ENCODE measurements at places on chromosomes 3 and 15.
A peak's percentile ranks its signal among the peaks of the same experiment; 100 is the strongest.

GRCh38 chr3:128902426-128902825 is 23.0 kb downstream of the ACAD9 start:
- no peak for DNase-seq

DNA sequence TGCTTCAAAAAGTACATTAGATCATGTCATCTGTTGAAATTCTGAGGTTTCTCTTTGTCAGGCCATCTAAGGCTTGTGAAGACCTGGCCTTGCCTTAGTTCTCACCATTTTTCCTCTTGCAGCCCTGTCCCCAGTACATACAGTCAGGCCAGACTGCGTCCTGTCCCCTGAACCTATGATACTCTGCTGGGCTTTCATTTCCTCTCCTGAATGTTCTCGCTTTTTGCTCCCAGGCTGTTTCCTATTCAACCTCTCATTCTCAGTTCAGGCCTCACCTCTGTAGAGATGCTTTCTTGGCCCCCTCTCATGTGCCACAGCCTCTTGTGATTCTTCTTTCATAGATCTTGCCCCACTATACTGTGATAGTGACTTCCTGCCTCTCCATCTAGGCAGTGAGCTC is 648.8 kb upstream of the KCNMB2 start:
- no peak for DNase-seq

GRCh38 chr3:23751212-23751723 is 54.5 kb upstream of the UBE2E1 start:
- no peak for DNase-seq

- DNase-seq, result no peak
Measured at GRCh38 chr15:68706931-68707330, 113.8 kb downstream of the ANP32A start.

DNA sequence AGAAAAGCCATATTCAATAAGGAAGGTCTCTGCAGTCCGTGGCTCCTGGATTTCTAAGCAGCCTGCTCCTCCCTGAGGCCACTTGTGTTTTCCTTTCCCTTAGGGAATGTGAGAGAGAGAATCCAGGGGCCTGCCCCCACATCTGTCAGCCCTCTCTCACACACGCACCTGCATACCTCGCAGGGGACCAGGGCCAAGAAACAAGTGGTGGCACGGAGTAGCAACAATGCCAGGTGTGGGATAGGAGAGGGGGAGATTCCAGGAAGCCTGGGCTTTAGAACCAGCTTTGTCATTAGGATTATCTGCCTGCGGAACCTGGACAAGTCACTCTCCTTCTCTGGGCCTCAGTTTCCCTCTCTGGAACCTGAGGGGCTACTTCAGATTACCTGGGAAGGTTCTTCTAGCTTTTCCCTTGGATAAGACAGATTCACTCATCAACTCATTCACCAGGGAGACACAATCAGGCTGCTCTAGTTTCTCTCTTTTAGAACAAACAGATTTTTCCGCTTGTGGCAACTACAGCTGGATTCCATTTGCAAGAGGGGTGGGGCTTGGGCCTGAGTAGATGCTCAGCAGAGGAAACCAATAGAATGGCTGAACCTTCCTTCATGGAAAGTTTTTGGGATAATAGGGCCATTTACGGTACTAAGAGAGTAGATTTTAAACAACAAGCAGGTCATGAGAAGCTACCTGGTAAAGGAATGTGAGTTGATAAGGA is 19.5 kb downstream of the BCL6 start:
- DNase-seq, result no peak

GRCh38 chr3:76063811-76064210 is 278.5 kb upstream of the ZNF717 start:
- no peak for DNase-seq

GRCh38 chr3:145864336-145864735 is 296.6 kb downstream of the PLOD2 start:
- DNase-seq, result no peak

- DNase-seq, result no peak
Measured at GRCh38 chr3:143203142-143203541, 83.6 kb downstream of the CHST2 start.

DNA sequence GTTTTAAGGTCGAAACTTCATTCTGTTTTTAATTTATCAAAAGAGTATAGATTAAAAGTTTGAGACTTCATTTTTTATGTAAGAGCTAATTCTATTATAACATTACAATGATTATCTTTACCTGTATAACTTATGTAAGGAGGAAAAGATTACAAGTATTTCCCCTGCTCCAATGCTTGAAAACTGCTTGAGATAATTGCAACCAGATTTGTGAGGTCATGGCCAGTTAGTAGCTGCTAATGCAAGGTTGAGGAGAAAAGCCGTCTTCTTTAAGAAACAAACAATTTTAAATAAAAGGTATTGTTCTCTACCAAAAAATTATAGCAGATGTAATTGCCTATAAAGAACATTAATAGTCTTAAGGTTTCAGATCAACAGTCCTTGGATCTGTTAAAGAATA is 208.3 kb upstream of the UBE2E2 start:
- no peak for DNase-seq

DNA sequence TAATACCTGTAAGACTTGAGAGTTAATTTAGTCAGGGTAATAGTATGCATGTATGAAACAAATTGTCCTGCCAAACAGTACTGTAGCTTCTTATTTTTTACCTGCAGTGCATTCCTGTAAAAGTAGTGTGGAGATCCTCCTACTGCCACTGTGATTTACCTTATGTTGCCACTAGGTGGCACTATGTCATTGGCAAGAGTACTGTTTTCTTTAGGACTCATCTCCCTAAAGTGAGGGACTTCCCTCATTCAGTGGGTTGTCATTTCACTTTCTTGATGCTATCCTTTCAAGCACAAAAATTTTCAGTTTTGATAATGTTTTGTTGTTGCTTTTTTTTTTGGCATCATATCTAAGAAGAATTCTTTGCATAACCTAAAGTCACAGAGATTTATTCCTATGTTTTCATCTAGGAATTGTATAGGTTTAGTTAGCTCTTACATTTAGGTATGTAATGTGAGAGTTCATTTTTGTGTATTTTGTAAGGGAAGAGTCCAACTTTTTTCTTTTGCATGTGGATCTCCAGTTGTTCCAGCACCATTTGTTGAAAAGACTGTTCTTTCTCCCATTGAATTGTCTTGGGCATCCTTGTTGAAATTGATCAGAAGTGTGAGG is 105.7 kb downstream of the AKAP13 start:
- peak; percentile 13 for DNase-seq

- DNase-seq, result no peak
Measured at GRCh38 chr3:154779571-154779970, 300.5 kb upstream of the MME start.

- no peak for DNase-seq
Measured at GRCh38 chr3:178823150-178823549, 248.5 kb downstream of the ZMAT3 start.

DNA sequence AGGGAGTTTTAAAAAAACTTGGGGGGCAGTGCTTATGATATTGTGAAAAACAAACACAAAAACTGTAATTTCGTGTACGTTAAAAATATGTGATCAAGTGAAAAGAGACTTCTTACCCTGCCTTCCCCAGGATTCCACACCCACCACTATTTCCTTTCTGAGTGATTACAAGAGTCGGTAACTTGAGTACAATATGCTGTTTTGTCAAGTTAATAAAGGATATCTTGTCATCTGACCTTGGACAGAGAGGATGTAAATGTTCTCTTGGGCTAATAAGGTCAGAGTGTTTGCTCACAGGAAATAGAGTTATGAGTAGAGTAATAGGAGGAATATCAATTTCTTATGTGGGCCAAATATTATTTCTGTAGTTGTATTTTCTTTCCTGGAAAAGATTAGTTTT is 68.1 kb downstream of the NOX5 start:
- no peak for DNase-seq

GRCh38 chr3:14716591-14716990 is 41.6 kb downstream of the C3orf20 start:
- no peak for DNase-seq

GRCh38 chr15:34436126-34436955 is 1.3 kb downstream of the GOLGA8A start:
- DNase-seq, result no peak

DNA sequence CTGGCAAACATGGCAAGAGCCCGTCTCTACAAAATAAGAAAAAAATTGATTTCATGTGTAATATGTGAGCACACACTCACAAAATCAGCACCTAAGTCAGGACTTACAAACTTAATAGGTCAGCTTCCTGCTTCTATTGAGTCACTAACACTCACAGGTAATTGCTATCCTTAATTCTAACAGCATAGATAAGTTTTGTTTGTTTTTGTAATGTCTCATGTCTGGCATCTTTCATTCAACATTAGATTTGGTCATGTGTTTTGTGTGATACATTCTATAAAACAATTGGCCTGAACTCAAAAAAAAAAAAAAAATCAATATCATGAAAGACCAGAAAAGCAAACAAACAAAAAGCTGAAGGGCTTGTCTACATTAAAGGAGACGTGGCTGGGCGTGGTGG is 564.7 kb downstream of the AGBL1 start:
- DNase-seq, result no peak

DNA sequence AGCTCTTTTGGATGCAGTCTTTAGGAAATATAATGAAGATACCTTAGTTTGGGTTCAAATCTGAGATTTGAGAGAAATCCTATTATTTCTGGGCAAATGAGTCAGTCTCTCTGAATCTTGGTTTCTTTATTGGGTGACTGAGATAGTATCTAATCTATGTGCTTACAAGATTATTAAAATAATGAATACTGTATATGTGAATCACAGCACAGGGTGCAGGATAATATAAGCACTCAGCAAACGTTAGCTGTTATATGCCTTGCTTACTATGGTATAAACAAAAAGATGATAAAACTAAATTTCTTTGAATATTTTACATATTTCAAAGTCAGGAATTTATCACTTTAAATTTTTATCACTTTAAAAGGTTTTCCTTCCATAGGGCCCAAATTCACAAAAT is 29.6 kb downstream of the FGF7 start:
- DNase-seq, result no peak

DNA sequence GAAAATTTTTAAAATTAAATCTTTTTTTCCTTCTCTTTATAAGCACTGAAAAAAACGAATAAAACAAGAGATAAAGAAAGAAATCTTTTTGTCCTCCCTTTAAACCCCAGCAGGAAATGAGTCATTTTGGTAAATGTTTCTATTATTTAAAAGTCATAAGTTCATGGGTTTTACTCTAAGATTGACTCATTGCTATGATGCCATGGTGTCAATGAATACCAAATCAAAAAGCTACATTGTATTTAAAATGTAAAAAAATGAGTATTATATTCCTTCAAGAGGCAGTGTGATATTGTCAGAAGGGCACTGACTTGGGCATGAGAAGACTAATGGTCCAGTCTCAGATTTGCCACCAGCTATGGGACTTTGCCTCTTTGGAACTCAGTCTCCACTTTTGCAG is 303.4 kb upstream of the DNAJC19 start:
- no peak for DNase-seq

- no peak for DNase-seq
Measured at GRCh38 chr3:105351821-105352220, 14.9 kb upstream of the ALCAM start.

GRCh38 chr3:154614601-154615000 is 184.6 kb upstream of the GPR149 start:
- DNase-seq, result no peak

- DNase-seq, result no peak
Measured at GRCh38 chr3:187955587-187955952, 198.4 kb upstream of the LPP start.

GRCh38 chr15:88913017-88913849 is at the start of gene MFGE8:
Gene MFGE8, minus strand, starts transcription at chr15:88913379. Its CDS starts 60 bp downstream, at chr15:88913319.
- DNase-seq, result peak; percentile 63

- no peak for DNase-seq
Measured at GRCh38 chr3:194368918-194369317, 625 bp downstream of the LRRC15 start.

DNA sequence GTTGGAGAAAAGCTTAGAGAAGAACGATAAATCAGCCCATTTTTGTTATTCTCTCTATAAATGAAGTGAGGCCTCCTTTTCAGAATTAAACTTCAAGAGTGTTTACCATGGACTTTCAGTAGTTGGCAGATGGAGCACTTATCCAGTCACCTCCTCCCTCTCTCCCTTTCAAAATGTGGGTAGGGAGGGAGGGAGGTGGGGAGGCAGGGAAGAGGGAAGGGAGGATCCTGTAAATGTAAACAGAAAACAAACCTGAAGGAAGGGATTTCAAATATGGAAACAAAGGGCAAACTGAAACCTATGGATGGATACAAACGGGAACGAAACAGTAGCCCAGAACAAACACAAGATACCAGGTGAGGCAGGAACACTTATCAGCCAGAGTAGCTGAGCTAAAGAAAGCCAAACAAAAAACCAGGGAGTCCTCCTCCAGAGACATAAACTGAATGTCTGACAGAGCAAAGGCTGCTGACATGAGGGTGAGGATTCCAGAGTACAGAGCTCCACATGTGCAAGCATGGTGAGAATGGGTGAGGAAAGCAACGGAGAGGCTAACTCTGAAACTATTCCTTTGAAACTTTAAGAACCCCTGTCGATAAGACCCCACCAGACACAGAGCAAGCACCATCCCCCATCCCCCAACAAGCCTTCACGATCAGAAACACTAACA is 41.0 kb upstream of the GP5 start:
- no peak for DNase-seq

DNA sequence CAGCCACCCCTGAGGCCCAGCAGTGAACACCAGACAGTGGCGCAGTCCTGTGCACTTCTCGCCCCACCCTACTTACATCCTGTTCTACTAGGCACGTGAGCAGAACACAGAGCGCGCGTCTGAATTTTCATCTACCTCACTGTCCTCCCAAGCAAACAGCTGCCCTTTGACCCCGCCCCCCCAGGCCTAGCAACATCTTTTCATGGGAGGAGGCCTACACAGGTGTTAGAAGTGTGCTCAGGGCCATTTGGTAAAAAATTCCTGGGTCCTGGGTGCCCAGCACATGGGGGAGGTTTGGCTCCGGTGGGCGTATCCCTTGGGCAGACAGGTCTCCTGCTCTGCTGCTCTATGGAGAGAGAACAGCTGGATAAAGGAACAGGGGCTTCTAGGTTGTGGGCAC is 95.0 kb downstream of the MYLK start:
- no peak for DNase-seq

DNA sequence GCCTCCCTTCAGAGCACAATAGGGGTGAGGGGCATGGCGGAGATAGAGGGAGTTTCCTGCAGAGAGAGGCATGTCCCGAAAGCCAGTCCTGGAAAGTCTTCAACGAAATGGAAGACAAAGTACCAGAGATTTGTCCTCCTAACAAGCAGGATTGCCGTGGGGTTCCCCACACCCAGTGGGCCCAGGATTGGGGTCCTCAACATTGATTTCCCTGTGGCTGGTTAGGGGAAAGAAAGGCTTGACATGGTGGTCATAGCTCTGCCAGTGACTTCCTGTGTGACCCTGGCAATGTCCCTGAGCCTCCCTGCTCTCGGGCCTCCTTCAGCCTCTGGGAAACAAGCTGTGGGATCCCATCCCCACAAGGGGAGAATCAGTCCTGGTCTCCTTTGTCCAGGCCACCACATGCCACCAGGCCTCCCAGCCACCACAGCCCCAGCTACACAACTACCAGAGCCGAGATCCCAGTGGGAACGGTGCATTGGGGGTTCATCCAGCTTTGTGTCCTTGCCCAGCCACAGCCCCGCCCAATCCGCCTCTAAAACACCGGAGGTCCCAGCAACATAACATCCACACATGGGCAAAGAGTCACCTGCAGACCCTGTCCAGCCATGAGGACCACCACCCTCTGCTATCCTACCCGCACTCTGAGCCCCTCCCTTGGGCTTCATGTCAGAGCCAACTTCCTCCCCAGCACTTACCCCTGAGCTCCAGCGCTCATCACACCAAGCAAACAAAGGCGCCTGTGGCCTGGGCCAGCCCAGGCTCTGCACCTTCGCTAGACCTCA is 63.0 kb downstream of the ADAMTS17 start:
- no peak for DNase-seq

GRCh38 chr3:171135549-171135948 is 109.0 kb upstream of the SLC2A2 start:
- DNase-seq, result no peak
